Stimulated activated CD8-positive, alpha-beta memory T cell treated with anti-CD3 and anti-CD28 coated beads, Interleukin-4, amount 100 ng/mL, for 4 hours (primary cell): ENCODE measurements at places on chromosomes 3 and 15.

GRCh38 chr3:157404381-157404780 lies 32.3 kb upstream of the PTX3 start:
- DNase-seq, result no peak

DNA sequence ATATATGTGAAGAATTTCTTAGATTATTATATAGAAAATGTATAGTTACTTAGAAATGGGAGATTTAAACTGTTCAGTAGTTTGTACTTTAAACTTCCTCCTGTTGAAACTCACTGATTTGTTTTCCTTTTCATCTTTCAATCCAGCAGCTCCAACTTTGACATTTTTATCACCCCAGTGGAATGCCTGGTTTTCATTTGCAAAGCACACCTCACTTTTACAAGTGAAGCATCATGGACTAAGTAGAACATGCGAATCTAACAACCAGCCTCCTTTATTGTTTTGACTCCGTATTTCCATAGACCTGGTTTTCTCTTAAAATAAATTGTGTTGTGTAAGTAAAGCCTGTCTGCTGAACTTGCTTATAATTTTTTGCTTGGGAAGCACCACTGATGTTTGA lies 97.8 kb upstream of the ROBO2 start:
- DNase-seq, result no peak

- DNase-seq, result no peak
These were observed 72.5 kb downstream of the TM2D3 start for GRCh38 chr15:101579631-101580163.

DNA sequence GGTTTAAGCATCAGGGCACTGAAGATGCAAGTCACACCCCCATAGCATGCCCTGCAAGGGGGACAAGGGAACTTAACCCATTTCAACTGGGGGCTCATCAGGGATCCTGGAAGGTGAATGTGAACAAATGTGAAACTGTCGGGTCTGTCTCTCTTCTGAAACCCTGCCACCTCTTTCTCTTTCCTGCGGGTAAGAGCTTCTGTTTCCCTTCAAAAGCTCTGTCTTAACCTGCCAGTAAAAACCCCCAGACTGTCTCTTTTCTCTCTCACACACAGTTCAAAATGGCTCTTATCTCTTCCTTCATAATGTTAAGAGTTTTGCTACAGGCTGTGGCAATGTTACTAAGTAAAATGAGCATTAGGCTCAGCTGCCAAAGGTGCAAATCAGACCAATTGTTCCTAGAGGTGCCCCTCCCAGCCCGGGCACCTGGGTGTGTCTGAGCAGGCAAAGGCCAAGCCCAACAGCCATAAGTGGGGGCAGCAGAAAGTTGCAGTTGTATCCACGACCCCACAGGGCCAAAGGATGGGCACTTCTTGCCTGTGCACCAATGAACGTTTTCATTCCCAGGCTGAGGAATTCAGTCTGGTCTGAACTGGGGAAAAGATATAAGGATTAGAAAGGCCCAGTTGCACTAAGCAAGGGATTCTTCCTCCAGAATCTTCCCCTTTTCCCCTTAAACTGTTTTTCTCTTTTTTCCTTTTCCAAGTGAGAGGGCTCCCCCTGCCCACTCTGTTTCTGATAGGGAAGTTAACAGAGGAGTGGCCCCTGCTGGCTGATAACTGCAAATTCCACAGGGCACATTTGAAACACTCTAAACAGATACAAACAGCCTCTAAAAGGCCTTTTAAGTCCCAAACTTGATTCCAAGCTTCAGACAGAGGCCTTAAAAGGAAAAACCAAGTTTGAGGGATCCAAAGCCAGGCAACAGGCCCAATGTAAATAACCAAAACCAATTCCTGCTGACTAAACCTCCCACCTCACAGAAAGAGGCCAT lies 113.8 kb upstream of the EPHA6 start:
- no peak for DNase-seq

GRCh38 chr3:102537123-102537522 lies 102.3 kb downstream of the ZPLD1 start:
- no peak for DNase-seq

DNA sequence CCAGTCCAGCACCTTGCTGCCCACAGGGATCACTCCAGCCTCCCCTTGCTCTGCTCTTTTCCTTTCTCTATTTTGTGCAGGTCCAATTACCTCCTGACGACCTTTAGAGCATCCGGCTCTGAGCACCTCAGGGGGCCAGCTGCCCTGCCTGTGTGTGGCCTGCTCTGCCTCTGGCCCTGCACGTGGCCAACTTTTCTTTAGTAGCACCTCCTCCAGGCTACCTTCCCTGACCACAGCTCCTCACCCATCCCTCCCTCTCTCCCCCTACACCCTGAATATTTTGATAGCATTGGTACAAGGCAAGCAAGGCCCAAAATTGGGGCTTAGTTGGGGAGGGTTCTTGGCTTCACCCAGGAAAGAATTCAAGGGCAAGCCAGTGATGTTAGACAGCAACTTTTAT lies 66.9 kb upstream of the PRR20G start:
- no peak for DNase-seq

DNA sequence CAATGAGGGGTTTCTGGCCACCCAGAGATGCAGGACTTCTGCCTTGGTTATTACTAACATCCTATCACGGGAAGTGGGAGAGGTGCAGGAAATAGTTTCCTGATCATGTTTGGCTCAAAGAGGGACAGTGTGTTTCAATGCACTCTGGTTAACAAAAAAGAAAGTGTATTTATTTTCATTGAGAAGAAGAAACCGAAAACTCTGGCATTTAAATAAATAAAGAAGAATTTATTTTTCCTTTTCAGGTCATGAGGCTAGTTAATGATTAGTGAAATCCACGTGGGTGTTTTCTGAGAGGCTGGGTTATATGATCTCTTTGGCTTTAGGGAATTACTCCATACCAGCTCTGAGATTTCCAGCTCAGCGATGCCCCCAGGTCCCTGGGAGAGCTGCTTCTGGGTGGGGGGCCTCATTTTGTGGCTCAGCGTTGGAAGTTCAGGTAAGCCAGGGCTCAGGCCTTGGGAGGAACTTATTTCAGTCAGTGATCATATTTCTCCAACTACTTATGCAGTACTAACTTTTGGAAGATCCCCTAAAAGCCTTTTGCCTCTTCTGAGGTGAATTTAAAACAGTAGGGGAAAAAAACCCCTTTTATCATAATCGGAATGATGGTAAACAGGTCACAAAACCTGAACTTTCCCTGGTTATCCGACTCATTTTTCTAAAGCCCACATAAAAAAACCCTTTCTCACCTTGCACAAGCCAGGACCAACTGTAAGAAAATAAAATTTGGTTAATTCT lies at the start of gene PLA1A:
PLA1A (plus strand) TSS at position 338 of the 741 bp plus-strand sequence; CDS start at position 367, 29 bp downstream.
- DNase-seq, result no peak

- DNase-seq, result no peak
These were observed 21.6 kb downstream of the SEMA7A start for GRCh38 chr15:74412159-74412558.

- no peak for DNase-seq
These were observed 60.4 kb upstream of the POU1F1 start for GRCh38 chr3:87336761-87337160.

DNA sequence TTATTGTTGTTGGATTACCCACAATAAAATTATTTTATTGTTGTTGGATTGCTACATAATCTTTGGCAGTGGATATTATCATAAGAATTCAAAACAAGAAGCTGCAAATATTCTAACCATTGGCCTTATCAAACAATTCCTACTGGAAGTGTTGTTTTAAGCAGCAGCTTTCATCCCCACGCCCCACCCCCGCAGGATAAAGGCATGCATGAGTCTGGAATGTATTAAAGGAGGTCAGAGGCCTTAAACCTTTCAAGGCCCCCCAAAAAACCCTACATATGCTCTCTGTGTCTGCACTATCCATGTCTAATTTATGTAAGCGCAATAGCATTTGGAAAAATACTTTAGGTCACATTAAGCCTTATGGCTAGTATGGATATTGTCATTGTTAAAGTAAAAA lies 23.1 kb downstream of the P3H2 start:
- no peak for DNase-seq

GRCh38 chr15:38128341-38128781 lies 124.3 kb upstream of the SPRED1 start:
- DNase-seq, result no peak

DNA sequence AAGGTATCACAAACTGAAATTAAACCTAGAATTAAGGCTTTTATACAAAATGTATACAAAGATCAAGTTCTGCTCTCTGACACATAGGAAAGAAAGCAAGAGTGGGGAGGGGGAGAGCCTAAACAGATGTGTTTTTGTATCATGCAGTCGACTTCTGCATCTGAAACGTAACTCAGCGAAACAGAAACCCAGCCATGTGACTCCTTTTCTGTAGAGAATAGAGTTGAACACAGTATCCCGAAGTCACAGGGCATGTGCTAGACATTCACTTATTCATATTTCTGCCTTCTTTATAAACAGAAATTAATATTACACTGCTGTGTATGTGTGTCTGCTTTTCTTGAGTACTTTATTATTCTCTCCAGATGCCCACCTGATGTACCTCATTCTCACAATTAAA lies 121.0 kb downstream of the PDZRN3 start:
- DNase-seq, result no peak

DNA sequence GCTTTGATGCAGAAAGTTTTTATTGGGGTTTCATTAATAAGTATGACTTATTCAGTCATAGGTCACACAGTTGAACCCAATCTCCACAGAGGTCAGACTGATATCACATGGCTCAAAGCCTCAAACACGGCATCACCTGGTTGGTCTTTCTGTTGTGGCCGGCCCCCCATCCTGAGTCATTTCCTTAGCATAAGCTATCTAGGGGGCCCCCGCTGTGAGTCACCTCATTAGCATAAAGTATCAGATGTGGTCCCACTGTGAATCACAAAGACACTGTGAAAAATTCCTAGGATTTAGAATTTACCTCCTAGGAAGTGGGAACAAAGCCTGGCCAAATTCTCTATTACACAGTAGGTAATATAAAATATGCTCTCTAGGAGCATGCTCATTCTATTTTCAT lies 502.2 kb downstream of the PYDC2 start:
- no peak for DNase-seq

DNA sequence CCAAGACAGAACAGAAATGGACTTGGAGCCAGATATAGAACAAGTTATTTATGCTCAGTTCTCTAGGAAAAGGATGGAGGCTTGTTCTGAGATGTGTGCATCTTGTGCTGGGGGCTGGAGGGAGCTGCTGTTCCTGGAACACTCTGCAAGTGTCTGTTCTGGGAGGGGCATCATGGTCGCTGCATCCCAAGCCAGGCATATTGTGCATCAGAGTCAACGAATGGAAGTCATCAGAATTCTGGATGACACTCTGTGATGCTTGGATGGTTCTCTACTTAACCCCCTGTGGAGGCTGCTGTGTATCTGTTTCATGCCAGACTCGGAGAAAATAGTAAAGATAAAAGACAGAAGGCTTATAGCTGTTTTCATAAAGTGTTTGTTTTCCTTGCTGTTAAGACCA lies 34.7 kb downstream of the RPL22L1 start:
- DNase-seq, result no peak

- DNase-seq, result no peak
These were observed 139.7 kb upstream of the ROPN1 start for GRCh38 chr3:124131580-124131979.

- DNase-seq, result no peak
These were observed 116.4 kb downstream of the IL5RA start for GRCh38 chr3:2993736-2994135.

DNA sequence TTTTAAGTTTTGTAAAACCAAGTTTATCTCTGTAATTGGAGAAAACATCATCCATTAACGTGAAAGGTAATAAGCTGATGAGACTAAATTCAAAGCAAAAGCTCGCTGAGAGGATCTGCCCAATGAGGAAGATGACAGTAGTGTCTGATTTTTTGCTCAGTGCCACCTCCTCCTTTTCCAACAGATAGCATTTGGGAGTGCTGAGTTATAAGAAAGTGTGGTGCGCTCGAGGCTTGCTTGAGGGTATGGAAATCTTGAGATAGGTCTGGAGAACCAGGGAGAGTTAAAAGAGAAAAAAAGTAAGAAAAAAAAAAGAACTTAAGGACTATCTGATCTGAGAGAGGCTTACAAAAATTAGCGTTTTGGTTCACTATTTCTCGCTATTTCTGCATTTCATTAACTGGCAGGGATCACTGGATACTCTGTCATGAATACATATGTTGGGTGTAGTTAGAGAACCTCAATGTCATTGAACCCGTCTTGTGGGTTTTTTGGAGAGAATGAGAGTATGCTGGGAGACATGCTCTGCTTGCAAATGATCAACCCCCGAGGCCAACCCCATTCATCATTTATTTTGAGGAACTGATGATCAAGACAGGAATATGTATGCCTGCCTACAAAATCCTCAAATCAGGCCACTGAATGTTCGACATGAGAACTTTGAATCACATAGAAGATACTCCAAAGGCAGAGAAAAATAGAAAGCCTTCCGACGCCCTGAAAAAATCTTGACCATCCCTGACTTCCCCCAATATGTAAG lies 973 bp upstream of the USP13 start:
- DNase-seq, result no peak
